ENCODE measurements at places on chromosomes 2 and 18.

- DNase-seq, result no peak
These were observed 66.0 kb downstream of the ARL4C start for GRCh38 chr2:234430871-234431270.

DNA sequence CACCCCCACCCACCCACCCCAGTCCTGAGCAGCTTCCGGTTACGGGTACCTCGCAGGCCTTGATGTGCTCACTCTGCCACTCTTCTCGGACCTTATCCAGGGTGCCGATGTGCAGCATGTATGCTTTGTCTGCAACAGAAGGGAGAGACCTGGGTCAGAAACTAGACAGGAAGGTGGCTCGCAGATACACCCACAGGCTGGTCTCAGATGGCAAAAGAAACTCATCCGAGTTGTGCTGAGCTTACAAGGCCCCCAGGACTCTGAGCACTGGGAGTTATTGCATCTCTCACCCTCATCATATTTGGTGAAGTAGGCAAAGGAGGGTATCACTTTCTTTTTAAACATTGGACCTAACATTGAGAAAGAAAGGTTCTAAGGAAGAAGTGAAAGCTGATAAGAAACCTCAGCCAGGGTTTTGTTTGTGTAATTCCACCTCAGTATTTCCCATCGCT is 30.6 kb upstream of the EPG5 start:
- DNase-seq, result no peak

DNA sequence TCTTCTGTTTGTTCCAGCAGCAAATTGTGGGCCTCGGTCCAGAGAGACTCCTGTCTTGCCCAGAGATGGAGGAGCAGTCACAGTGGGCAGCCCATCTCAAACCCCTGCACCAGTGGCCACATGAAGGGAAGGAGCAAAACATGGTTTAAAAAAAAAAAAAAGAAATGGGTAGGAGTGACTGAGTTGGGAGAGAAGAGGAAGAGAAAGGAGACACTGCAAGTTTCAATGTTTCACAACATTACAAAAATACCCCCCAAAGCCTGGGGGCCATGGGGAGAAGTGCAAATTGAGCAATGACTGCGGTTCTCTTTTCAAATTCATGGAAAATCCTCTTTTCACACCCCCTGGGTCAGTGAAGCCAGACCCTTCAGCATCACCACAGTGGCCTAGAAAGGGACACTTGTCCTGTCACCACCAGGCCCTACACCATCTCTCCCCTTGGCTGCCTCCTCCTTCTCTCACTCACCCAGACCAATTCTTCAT is 117.1 kb downstream of the ZFP36L2 start:
- DNase-seq, result no peak

- no peak for DNase-seq
These were observed 69.7 kb upstream of the BOD1L2 start for GRCh38 chr18:57077005-57077765.

GRCh38 chr2:212195626-212196025 is 343.0 kb downstream of the ERBB4 start:
- DNase-seq, result no peak

All from Caco-2 (cell line).